ENCODE measurements at places on chromosomes 4 and X.

GRCh38 chr4:96120206-96120605 is 280.3 kb downstream of the PDHA2 start:
- DNase-seq, result no peak

GRCh38 chr4:17712166-17712565 is 69.3 kb downstream of the FAM184B start:
- DNase-seq, result no peak

GRCh38 chr4:17726911-17727310 is 54.5 kb downstream of the FAM184B start:
- no peak for DNase-seq

DNA sequence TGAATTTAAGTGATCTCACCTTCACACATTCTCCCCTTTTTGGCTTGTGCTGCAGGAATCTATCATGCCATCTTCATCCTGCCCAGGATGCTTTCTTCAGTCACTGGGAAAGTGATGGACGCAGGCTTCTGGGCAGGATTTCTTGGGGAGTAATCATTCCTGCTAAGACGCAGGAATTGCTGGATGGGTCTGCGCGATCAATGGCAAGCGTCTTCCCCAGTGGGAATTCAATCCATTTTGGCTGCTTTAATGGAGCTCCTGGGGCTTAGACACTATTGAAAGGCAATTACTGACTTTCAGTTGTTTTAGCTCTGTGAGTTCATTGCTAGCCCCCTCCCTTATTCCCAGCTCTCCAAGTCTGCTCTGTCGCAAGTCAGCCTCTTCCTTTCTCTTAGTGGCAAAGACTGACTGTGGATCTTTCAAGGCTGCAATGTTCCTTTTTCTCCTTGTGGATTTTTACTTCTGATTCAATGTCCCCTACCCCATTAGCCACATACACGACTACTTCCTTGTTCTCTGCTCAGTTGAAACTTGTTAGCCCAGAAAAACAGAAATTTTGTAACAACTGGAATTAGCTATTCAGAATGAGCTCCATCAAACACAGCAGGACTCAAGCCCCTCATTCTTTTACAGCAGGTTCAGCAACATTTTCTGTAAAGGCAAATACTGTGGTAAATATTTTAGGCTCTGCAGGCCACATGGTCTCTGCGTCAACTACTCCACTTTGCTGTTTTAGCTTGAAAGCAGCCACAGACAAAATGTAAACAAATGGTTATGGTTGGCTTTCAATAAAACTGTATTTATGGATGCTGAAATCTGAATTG is 154.9 kb downstream of the ASB9 start:
- DNase-seq, result no peak

- no peak for DNase-seq
Observed at GRCh38 chrX:15142084-15142715, 127.7 kb downstream of the ASB9 start.

- DNase-seq, result peak; percentile 15
Observed at GRCh38 chr4:168076989-168077725, 15.2 kb upstream of the ANXA10 start.

GRCh38 chr4:7985891-7986441 is 46.3 kb upstream of the AFAP1 start:
- DNase-seq, result no peak

DNA sequence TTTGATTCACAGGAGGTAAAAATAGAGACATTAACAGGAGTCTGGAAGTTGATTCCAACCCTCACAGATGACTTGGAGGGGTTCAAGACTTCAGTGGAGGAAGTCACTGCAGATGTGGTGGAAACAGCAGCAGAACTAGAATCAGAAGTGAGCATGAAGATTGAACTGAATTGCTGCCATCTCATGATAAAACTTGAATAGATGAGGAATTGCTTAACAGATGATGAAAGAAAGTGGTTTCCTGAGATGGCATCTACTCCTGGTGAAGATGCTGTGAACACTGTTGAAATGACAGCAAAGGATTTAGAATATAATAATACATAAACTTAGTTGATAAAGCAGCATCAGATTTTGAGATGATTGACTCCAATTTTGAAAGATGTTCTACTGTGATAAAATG is 76.5 kb downstream of the RELL1 start:
- DNase-seq, result no peak

All from HS-27A (cell line).